GM12892 (cell line): ENCODE measurements at places on chromosomes 7 and 10.

DNA sequence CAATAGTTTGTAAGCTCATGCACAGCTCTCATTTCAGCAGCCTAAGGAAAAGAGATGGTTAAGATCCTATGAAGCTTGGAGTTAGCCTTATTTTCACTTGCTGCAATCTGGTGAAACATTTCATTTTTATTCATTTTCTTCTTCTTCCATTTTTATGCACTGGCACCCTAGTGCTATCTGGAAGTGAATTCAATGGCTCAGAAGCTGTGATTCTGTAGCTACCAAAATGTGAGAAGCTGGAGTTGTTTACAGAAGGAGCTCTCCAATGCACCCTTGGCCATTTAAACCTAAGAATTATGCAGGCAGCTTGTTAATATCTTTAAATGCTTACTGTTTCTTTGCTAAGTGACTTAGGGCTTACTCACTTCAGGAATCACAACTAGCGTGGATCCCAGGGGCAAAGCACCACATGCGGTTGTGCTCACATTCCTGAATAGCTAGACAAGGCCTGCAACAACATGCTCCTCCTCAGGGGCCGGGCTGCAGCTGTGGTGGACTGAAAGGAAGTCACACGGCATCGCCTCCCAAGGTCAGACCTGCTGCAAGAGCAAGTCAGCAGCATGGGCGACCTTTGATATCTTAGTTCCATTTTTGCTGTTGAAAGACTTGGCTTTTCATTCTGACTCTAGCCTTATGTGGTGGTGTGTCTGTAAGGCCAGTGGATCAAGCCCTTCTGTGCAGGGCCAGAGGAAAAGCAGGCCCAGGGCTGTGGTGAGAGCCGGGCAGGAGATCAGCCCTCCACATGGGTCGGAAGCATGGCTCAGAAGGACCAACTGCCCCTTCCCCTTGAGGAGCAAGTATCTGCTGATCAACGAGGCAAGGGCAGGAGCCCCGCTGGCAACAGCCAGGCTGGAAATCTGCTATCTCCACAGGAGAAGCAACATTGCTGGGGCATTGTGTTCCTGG lies 91.9 kb upstream of the MBL2 start:
- no peak for DNase-seq

- DNase-seq, result no peak
Observed at GRCh38 chr10:9824631-9825071, 1193.0 kb upstream of the CELF2 start.

GRCh38 chr7:51702673-51703072 lies 386.1 kb upstream of the COBL start:
- DNase-seq, result no peak

DNA sequence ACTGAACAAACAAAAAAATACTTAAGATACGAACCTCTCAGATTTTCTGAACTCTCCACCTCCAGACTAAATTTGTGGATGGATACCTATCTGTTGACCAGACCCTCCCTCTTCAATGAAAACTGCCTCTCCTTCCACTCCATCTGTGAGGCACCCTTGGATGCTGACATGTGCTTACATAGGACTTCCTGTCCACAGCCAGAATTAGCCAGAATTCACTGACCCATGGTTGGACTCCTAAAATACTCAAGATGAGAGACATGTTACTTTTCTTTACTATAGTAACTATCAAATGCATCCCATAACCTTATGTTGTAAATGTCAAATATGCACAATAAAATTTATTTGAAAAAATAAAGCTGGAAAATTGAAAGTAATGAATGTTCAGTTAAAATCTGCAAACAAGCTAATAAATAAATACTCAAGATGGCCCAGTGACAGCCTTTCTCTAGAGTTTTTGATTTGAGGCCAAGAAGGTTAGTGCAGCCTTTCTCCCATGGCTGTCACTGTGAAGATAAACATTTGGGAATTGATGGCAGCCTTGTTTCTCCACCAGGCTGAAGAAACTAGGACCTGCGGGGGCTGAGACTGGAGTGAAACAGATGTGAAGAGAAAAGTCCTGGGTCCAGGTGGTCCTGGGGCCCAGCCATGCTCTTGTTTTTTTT lies 287.0 kb downstream of the ZEB1 start:
- DNase-seq, result no peak

DNA sequence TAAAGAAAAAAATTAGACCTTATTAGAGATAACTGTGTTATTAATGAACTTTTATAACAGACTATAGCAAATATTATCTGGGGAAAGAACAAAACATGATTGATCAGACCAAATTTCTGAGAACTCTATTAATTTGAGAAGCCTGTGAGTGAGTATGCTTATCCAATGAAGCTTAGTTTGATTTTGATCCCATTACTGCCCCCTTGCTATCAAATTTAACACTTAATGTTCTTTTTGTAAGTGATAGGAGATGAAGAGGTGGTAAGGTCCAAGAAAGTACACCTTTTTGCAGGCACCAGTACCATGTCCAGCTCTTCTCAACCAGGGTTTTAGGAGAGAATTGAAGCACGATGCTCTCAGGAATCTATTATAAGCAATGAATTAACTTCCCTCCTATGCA lies 49.9 kb downstream of the ZNF365 start:
- no peak for DNase-seq
